ENCODE measurements at places on chromosomes 3 and 15. TPM values are rescaled to one million over a fixed set of nuclear protein-coding genes. Genes with fewer than 3 reads are reported as not detected.

DNA sequence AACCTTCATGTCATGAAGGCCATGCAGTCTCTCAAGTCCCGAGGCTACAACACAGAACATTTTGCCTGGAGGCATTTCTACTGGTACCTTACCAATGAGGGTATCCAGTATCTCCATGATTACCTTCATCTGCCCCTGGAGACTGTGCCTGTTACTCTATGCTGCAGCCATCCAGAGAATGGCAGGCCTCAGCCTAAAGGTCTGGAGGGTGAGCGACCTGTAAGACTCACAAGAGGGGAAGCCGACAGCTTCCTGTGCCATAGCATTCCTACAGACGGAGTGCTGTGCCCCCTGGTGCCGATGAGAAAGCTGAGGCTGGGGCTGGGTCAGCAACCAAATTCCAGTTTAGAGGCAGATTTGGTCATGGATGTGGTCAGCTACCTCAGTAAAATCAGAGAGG lies 51.3 kb upstream of the CADPS start:
- DNase-seq, result no peak

- DNase-seq, result no peak
Measured at GRCh38 chr15:31387092-31387478, 60.5 kb downstream of the KLF13 start.

IQCF5 gene
- not detected for total RNA-seq

DNA sequence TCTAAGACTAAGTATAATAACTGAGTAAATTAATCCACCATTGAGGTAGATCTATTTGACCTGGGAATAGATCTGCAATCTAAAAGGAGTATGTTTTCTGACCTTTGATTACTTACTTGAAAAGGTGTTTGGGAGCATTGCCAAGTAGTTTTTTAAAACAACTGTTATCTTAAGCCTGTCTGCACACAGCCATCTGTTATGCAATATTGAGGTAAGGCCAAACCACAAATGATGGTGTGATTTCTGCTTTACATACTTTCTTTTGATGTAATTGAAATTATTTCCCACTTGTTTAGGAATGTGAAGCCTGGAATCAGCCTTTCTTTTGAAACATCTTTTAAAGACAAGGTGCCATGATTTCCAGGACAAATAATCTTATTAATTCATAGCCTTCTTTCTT lies 274.0 kb downstream of the BBX start:
- DNase-seq, result peak; percentile 54

DNA sequence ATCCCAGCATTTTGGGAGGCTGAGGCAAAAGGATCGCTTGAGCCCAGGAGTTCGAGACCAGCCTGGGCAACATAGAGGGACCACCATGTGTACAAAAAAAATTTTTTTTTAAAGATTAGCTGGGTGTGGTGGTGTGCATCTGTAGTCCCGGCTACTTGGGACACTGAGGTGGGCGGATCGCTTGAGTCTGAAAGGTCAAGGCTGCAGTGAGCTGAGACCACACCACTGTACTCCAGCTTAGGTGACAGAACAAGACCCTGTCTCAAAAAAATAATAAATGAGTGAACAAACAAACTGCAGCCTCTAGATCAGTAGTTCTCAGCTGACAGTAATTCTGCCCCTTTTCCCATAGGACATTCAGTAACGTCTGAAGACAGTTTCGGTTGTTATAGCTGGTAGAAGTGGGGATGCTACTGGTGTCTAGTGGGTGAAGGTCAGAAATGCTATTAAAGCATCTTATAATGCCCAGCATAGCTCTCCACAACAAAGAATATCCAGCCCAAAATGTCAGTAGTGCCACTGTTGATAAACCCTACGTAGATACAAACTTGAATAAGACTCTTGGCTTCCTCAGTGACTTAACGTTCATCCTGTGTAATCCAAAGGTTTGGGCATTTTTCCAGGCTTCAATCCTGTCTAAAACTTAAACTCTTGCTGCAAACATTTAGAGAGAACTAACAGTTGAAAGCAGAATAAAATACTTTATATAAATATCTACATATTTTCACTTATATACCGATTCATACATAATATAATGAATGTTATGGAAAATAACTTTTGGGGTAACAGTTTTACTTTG lies 10.6 kb downstream of the SMC4 start:
- peak; percentile 24 for DNase-seq

DNA sequence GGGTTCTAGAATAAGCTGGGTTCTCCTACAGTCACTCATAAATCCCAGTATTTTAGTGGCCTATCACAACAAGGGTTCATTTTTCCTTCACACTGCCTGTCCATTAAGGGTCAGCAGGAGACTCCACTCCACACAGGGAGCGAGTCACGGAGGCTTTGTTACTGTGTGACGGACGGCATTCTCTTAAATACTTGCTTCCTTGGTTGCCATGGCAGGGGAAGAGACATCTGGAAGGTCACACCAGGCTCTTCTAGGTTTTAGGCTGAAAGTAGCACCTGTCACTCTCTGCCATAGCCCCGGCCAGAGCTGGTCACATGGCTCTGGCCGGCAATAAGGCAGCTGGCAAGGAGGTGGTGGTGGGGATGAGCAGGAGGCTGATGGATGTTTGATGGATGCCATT lies 89.4 kb upstream of the ANKRD34C start:
- no peak for DNase-seq

CCR3 gene
- total RNA-seq, result 0.26 TPM

GRCh38 chr3:192155194-192155593 lies 572.1 kb downstream of the FGF12 start:
- no peak for DNase-seq

- DNase-seq, result no peak
Measured at GRCh38 chr15:58114812-58115211, 23.4 kb upstream of the AQP9 start.

- DNase-seq, result peak; percentile 83
Measured at GRCh38 chr15:89556413-89557262, 18.6 kb upstream of the TICRR start.

DNA sequence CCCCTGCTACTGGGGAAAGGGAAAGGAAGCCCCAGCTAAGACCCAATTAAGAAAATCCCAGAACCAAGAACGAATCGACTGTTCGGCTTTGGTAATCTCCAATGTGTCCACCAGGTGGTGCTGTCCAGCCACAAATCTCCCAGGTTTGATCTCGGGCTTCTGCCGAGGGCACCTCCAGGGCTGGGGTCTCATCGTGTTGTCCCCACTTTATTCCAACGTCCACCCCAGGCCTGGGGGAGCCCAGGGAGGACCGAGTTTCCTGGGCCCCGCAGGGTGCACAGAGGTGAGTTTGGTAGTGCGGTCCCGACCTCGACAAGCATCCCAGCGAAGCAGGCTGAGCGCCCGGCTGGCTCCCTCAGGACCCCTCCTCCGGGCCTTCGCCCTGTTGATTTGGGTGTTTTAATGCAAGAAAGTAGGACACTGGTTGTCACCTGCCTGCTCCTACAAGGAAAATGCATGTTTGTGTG lies 185.1 kb downstream of the GOLGA6L6 start:
- DNase-seq, result no peak

P2RY1 gene
- total RNA-seq, result 7.6 TPM

DNA sequence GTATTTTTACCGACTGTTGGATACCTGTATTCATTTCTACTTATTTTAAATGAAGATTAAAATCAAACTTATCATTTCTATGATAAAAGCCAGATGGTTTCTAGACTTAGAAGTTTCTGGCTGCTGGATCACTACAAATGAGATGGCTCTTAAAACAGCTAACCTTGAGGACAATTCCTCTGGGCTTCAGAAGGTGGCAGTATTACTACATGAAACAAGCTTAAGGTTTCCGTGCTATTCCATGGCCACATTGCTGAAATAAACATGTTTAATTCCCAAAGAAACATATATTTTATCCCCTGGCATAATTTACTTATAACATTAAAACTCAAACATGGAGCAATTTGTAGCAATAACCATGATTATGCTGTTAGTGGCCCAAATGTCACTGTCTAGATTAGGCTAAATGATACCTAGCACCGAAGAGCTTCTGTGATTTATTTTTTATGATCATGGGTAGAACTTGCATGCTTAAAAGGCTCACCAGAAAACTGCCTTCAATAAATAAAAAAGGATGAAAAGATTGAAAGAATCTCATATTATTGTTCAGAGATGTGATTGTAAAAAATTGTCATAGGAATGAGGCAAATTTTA lies 204.0 kb upstream of the NANOGP8 start:
- peak; percentile 63 for DNase-seq

DNA sequence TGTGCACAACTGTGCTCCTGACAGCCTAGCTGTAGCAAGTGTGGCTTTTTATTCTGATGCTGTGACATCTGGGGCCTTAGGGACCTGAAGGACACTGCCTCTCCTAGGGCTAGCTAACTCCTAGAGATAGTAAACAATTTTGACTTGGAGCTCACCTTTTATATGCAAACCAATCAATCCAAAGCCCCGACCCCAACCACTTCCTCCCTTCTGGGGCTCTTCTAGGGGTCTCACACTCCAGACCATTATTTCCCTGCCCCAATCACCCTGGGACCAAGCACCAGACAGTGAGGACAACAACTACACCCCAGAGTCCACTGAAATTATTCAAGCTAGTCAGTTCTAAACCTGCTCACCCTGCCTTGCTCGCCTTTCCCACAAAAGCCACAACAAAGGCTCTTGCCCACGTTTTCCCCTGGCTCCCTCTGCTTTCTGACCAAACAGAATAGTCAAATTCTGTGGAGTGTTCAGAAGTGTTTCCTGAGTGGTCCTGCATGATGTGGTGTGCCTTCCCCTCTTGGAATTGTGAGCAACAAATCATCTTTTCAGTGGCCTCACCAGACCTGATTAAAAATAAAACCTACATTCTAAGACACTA lies 84.2 kb upstream of the WNT5A start:
- DNase-seq, result peak; percentile 71

- DNase-seq, result no peak
Measured at GRCh38 chr15:91988071-91988470, 134.6 kb downstream of the SLCO3A1 start.

DNA sequence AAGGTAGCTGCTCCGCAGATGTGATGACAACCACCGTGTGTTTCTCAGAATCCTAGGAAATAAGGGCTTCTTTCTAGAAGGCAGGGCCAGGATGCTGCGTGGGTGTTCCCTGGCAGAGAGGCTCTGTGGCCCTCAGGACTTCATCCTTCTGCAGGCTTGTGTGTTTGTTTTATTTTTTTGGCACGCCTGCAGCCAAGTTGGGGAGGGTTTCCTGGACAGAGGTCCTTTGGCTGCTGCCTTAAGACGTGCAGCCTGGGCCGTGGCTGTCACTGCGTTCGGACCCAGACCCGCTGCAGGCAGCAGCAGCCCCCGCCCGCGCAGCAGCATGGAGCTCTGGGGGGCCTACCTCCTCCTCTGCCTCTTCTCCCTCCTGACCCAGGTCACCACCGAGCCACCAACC lies at the start of gene CLEC3B:
Gene CLEC3B, plus strand, starts transcription at position 266 of the 400 bp plus-strand sequence. Its CDS starts 60 bp downstream, at position 326.
- peak; percentile 69 for DNase-seq

RTP3 gene
- not detected for total RNA-seq

GPR176 gene
- total RNA-seq, result 79.6 TPM

- DNase-seq, result no peak
Measured at GRCh38 chr3:194083637-194084224, 52.2 kb upstream of the HES1 start.

SKOR1 gene
- total RNA-seq, result 0.17 TPM

B3GALNT1 gene
- total RNA-seq, result 13.1 TPM

DNA sequence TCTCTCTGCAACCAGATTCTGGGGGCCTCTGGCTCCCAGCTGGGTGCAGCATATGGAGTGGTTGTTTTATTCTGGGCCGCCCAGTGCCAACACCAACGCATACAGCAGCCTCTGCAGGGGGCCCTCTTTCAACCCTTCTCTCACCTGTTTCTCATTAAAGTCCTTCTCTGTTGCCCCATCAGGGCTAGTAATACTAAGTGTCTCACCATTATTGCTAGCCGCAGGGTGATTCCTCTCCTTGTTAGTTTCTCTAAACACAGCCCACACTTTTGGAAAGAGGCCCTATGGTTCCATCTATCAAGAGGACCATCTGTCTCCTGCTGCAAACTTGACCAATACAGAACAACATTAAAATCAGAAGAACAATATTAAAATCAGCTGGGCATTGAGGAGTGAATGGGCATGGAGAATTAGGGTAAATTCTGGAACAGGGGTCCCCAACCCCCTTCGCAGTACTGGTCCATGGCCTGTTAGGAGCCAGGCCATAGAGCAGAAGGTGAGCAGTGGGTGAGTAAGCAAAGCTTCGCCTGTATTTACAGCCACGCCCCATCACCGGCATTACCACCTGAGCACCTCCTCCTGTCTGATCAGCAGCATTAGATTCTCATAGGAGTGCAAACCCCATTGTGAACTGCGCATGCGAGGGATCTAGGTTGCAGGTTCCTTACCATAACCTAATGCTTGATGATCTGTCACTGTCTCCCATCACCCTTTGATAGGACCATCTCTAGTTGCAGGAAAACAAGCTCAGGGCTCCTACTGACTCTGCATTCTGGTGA lies 36.5 kb downstream of the ALS2CL start:
- DNase-seq, result no peak

GRCh38 chr3:27633224-27633545 lies 88.9 kb downstream of the EOMES start:
- DNase-seq, result peak; percentile 66

MFN1 gene
- 44.9 TPM for total RNA-seq

GPR156 gene
- total RNA-seq, result under 0.01 TPM

GRCh38 chr3:156050918-156051317 lies 69.5 kb upstream of the KCNAB1 start:
- DNase-seq, result no peak

GRCh38 chr15:72535911-72536310 lies 61.8 kb downstream of the ARIH1 start:
- no peak for DNase-seq

DNA sequence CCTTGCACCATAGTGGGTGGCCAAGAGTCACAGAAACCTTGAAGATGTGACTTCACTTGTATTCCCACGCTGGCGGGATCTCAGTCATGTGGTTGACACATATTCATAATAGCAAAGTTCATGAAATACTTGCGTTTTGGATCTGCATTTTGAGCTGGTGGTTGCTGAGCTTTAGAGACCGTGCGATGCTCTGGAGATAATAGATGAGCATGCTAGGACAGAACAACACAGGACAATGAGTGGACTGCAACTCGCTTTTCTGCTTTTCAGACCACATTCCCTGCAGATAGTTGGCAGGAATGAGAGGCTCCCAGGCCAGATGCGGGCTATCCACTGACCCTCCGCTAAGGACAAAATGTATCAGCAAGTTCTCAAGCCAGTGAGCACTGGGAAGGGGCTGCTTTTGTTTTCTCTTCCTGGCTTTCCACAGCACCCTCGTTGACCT lies 13.8 kb upstream of the STARD5 start:
- peak; percentile 31 for DNase-seq

PTH1R gene
- 4.3 TPM for total RNA-seq

SGO1 gene
- 0.26 TPM for total RNA-seq

DNA sequence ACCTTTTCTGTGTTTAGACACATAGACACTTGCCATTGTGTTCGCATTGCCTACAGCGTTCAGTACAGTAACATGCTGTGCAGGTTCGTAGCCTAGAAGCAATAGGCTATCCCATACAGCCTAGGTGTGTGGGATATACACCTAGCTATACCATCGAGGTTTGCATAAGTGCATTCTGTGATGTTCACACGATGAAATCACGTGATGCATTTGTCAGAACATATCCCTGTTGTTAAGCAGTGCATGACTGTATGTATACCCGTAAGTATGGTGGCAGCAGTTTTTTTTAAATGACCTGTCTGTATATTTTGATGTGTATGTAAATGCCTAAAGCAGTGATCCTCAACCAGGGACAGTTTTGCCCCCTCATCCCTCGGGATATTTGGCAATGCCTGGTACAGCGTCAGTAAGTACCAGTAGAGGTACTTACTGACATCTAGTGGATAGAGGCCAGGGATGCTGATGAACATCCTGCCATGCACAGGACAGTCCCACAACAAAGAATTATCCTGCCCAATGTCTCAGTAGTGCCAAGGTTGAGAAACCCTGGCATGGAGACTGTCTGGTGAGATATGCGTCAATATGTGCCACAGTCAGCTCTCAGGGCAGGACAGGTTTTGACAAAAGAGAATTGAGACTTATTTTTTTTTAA lies 129.1 kb downstream of the HCN4 start:
- peak; percentile 9 for DNase-seq

All from fibroblast of lung (primary cell).